ENCODE measurements at places on chromosomes 7 and 10.
A peak's percentile ranks its signal among the peaks of the same experiment; 100 is the strongest.

GRCh38 chr10:6694447-6695140 is 114.5 kb upstream of the PRKCQ start:
- DNase-seq, result no peak

GRCh38 chr10:96288151-96288621 is 16.0 kb upstream of the DNTT start:
- DNase-seq, result no peak

DNA sequence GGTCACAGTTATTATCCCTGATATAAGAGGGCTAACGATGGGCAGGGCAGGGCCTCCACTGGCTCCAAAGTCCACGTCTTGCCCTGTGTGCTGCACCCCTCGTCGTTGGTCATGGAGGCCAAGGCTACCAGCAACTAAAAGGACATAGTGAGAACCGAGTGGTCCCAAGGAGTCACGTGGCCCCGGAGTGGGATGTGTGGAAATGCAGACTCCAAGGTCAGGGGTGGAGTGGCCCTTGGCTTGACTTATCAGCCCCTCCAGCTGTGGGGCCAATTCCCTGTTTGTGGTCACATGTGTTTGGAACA is 30.7 kb downstream of the BTBD16 start:
- DNase-seq, result no peak

DNA sequence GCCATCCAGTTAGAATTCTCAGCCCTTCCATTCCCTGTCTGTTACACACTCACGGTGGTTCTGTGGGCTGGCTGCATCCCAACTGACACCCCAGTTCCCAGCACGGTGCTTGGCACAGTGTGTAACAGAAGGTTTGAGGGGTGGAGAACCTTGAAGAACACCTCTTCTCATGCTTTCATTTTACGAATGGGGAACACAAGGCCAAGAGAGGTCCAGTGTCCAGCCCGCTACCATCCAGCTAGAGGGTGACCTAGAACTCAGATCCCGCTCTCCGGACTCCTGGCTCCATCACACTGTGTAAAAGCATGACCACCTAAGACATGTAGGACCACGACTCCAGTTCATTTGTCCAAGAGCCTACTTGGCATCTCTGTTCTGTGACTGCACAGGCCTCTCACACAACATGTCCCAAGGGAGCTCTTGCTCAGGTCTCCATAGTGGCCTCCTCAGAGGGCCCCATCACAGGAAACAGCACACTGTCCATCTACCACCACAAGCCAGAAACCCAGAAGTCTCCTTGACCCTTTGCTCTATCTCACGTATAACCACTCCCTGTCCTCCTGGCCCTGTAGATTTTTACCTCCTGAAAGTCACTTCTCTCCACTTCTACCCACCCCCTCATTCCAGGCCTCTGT is 2.8 kb upstream of the CDH23 start:
- no peak for DNase-seq

DNA sequence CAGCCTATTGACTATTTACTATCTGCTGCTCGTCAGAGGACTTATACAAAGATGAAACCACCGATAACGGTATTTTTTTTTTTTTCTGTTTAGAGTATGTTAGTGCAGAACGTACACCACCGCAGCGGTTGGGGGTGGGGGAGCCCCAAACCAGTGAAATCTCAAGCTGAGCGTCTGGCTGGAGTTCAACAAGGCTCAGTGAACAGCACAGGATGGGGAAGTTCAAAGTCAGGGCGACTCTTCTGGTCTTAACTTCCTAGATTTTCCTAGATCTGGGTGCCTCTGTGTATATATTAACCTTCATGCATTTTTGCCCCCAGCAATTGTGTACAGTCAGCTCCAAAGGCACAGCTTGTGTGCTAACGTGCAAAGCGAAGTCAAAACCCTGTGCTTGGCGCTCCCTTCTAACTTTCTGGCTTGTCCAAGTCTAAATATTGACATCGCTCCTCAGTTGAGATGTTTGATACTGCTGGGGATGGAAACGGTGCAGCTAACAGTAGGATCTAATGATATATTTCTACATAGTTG is 1.1 kb downstream of the RHOBTB1 start:
- DNase-seq, result no peak

DNA sequence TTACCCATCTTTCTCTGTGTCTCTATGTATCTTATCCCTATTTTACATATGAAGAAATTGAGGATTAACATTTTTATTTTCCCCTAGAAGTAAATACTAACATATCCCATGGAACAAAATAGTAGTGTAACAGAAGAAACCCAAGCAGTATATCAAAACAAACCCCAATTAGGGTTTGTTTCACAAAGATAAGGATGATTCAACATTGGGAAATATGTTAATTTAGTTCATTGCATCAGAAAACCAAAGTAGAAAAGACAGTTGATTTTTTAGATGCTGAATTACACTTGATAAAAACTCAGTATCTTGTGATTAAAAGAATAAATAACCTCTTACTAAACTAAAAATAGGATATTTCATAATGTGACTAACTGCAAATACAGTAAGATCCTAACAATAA is 87.8 kb downstream of the GLCCI1 start:
- DNase-seq, result no peak

DNA sequence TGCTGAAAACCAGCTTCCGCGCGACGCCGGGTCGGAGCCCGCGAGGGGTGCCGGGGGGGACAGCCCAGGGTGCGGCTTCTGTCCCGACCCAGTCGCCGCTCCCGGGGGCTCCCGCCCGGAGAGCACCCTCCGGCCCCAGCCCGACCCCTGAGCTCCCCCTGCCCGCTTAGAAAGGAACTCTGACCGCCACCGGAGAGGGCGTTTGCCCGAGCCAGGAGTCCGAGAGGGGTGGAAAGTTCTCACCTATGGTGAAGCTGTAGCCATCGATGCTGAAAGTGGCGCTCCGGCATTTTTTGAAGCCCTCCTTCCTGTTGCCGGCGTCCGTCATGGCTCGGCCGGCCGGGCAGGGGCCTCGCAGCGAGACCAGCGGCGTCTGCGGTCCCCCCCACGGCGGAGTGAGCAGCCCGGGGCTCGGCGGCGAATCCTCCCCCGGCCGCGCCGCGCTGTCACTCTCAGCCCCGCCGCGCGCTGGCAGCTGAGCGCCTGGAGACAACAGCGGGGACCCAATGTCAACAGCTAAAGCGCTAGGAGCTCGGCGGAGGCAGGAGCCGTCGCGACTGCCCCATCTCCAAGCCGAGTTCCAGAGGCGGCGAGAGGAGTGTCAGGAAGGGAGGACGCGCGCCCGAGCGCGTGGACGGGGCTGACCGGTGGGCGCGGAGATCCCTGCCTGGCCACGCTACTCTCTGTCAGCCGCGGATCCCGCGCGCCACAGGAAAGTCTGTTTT is 191.6 kb downstream of the LSM5 start:
- peak; percentile 31 for DNase-seq

GRCh38 chr7:112873831-112874553 is 83.8 kb upstream of the TMEM168 start:
- no peak for DNase-seq

GRCh38 chr10:68578974-68579373 is 18.8 kb downstream of the TET1 start:
- no peak for DNase-seq

DNA sequence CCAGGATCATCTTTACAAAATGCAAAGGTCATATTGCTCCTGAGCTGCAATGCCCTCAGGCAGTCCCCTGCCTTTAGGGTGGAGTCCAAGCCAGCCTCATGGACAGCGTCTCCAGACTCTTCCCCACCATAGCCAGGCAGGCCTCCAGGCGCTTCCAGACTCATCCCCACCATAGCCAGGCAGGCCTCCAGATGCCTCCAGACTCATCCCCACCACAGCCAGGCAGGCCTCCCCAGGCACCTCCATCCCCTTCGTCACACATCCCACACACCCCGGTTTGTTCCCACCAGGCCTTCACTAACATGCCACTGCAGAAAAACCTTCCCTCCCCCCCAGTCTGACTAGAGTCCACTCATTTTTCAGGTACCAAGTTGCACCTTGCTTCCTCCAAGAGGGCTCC is 70.1 kb downstream of the PTPRN2 start:
- DNase-seq, result no peak

DNA sequence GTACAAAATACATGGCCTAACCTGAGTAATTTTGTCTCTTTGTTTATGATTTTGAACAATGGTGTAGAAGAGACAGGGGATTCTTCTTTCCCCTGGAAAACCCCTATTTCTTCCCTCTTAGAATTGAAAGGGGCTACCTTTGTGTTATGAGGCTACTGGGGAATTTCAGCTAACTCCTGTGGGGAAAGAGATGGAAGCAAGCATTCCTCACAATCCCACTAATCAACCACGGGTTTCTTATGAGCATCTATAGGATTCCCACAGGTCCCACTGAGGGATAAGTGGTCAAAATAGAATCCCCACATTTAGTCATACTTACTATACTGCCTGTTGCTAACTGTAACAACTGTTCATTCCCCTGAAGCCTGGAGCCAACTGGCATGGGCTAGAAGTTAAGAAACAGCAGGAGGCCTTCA is 32.2 kb upstream of the ITGB8 start:
- no peak for DNase-seq

- DNase-seq, result peak; percentile 73
These were observed 10.4 kb downstream of the STMP1 start for GRCh38 chr7:135672560-135673359.

- no peak for DNase-seq
These were observed 395.7 kb upstream of the FOXK1 start for GRCh38 chr7:4286351-4286750.

DNA sequence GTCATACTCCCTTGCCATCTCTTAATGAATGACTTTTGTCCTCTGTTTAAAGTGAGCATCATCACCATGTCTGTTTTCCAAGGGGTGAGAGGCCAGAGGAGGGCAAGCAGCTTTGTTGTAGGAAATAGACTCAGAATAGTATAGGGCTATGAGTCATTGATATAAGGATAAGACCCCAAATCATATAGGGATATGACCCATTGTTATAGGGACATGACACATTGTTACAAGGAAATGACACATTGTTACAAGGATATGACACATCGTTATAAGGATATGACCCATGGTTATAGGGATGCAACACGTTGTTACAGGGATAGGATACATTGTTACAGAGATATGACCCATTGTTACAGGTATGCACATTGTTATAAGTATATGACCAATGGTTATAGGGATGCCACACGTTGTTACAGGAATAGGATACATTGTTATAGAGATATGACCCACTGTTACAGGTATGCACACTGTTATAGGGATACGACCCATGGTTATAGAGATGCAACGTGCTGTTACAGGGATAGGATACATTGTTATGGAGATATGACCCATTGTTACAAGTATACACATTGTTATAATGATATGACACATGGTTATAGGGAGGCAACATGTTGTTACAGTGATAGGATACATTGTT is 311.1 kb upstream of the ADARB2 start:
- no peak for DNase-seq

DNA sequence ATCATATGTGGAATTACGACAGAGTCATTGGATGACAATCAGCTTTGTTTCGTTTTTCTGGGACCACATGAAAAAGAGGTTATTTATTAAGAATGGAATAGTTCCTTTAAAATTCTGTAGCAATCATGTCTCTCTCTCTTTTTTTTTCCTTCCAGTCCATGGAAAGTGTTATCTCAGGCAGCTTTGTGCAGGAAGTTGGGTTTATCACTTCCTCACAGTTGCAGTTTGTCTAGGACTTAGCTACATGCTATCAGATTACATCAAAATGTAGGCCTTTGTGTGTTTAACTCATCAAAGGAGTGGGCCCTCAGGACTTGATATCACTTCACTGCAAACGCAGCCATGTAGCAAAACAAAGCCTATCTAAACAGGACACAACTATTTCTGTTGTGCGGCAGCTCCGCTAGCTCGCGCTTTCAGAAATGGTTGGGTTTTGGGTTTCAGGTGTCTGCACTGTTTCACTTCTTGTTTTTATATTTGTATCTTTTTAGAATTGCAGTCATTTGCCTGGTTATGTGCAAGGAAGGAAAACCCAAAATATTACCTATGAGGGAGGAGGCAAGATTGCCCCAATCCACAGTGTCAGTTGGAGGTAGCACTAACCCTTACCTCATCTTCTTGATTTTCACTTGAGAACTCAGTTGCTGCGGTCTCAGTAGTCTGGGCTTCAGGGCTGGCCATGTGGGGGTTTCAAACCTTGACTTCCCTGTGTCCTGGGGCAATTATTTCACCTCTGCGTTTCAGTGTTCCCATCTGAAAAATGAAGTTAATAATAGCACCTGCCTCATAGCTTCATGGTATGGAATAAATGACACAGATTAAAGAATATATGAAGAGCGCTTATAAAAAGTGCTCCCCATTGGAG is 66.7 kb downstream of the HHEX start:
- DNase-seq, result no peak

DNA sequence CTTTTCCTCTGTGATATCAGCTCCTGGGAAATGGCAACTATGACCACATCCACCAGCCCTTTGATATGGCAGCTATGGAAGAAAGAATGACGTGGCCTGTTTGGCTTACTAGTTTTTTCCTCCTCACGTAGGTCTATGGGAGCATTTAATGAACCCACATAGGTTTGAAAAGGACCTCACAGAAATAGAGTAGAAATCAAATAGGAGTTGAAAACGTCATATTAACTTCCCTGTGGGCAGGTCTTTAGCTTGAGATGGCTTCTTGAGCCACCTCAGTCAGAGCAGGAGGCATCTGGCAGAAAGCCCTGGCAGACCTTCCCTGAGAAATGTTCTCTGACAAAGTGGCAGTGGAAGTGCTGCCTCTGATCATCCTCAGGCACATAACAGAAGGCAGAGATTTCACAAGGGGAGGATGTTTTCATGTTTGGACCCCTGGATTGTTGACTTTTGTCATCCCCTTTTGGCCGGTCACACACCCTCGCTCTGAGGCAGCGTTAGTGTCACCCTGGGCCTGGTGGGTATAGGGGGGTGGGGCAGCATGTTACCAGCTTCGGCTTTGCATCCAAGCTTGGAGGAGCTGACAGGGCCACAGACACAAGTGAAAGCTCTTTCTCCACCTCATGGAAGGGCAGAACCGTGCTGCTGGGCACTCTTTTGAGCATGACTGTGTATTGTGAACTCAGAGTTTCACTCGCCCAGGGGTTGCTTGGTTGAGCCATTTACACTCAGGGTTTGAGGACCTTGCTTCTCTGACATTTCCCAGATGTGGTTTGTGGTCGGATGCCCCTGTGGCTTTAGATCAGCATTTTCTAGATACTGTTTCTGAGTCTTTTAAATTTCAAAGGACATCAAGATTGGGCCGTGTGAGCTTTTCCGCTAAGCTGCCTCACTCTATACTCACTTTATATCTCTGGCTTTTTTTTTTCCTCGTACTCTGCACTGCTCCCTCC is 184.2 kb downstream of the STK31 start:
- DNase-seq, result no peak

DNA sequence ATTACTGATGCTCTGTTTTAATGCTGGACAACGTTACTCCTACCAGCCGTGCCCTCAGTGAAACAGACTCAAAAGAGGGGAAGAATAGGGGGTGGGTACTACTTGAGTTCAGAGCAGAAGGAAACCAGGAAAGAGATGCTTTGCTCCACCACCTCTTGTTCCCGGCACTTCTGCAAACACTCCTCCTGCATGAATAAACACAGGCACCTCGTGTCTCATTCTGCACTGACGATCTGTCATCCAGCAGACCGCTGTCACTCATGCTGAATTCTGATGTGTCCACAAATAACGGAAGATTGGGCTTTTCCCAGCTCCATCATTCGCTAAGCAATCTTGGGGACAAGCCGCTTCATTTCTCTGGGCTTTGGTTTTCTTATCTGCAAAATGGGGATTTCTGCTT is 26.7 kb downstream of the YWHAG start:
- DNase-seq, result no peak
